Renal pelvis (tissue), 12 donors: ENCODE measurements at places on chromosomes 16 and 17. TPM values are rescaled to one million over a fixed set of nuclear protein-coding genes. Genes with fewer than 3 reads are reported as not detected.

The HNF1B gene
- 140 TPM for polyA plus RNA-seq

DNA sequence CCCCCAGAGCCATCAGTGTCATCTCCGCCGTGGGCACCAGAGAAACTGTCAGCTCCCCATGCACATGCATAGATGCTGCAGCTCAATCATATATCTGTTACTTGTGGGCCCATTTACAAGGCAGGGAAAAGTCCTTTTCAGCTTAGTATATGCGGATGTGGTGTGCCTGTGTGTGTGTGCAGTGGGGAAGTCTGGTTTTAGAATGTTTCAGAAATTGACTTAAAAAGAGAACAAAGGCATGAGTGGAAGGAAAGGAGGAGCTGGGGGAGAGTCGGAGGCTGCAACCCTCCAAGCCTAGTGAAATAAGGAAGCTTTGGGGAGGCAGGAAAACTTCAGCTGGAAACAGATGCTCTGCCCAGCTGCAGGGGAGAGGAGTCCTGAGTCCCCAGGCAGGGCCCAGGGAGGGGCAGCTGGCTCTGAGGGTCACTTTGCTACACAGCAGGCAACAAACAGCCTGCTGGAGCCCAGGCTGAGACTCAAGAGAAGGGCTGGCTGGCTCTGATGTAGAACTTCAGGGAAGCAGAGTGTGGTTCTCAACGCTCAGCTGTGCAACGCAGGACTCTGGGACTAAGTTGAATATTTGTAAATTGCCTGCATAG lies 11.1 kb upstream of the CD300LD start:
- no peak for DNase-seq

DNA sequence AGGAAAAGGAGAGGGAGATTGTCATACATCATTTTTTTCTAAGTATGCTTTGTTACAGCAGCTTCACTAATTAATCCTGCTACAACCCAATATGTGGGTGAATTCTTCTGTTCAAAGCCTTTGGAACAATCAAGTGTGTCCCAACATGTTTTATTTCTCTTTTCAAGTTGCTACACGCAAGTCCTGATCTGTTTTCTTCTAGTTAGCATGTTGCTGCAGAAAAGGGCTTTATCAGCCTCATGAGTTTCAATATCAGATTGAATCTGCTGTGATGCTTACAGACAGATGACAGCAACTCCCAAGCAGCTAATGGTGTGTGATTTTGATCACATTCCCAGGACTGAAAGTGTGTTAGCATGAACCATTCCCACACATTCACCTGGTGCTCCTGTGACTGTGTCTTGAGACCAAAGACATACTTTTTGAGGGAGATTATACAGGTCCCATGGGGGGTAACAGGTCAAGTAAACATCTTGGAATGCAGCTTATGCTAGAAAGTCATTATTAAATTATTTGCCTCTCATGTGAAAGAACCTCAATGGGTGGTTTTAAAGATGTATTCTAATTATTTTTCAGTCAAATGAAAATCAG lies 96.9 kb upstream of the KCNJ16 start:
- DNase-seq, result no peak

DNA sequence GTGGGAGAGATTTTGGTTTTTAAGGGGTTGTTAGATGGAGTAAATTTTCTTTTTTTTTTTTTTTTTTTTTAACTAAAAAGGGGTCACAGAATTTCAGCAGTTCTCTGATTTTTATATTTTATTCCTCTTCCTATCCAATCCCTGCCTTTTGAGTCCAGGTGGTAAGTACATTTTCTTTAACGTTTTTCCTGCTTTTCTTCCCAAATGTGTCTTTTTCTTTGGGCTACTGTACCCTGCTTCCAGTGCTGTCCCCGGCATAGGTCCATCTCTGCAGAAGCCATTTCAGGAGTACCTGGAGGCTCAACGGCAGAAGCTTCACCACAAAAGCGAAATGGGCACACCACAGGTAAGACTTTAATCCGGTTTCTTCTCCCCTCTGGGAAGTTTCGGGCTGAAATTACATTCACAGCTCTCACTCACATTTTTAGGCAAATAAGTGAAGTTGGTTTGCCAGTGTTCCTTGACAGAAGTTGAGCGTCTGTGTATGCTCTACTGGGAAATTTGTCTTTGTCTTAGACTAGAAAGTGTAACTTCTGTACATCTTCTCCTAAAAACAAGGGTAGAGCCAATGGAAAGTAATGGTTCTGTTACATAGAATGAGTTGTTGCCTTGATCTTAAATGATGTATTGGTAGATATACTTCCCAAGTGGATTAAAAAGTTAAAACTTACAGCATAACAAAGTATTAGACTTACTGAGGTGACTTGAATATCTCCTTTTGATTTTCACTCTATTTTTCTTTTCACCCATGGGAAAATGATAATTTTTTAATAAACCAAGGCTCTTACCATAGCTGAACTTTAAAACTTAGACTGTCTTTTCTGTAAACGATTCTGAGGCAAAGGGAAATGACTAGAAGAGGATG lies 54.5 kb downstream of the TUBD1 start:
- no peak for DNase-seq

DNA sequence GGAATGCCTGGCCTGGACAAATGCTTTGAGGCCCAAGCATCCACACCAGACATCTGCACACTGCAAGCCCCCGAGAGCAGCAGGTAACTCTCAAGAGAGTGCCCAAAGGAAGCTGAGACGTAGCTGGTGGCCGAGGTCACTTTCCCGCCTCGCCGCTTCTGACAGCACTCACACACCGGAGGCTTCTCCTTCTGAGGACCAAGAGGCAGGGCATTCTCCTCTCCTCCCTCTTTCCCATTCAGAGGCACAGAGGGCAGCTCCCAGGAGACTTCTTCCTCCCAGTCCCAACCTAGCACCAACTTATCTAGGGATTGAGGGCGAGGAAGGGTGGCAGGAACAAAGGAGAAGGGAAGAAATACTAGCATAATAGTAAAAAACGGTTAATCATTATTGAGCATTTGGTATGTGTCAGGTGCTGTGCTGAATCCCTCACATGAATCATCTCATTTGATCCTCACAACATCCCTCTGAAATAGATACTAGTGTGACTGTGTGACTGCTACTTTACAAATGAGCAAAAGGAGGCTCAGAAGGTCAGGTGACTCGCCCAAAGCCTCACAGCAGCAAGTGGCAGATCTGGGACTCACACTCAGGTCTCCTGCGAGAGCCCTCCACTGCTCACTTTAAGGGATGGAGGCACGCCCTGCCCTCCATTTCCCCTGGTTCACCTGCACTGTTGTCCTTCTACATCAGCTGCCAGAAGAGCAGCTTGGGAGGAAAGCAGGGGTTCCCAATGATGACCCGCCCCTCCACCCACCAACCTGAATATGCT lies 41.8 kb downstream of the MYO18A start:
- no peak for DNase-seq

- DNase-seq, result no peak
Observed at GRCh38 chr17:42442196-42442565, 16.5 kb upstream of the ATP6V0A1 start.

DNA sequence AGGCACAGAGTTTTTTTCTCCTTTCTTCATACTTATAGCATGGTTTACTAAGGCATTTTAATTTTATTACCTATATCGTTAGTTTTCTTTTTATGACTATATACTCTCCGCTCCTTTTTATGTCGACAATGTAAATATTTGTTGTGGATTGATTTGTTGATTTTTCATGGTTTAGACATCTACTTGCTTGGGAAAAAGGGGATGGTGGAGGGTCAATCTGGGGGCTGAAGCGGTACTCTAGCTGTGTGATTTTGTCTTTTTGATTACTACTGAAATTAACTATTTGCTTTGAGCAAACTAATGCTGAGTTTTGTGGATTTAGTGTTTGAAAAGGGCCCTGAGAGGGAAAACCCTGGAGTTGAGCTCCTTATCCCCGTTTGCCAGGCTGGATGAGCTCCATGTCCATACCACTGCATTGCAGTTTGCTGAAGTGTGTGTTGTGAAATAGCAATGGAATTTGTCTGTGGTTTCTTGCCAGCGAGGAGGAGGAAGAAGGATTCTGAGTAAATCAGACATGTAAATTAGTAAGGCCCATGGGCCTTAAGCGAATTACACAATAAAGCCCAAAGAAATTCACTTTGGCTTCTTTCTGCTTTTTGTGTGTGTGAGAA lies 72.0 kb downstream of the FTO start:
- no peak for DNase-seq

DNA sequence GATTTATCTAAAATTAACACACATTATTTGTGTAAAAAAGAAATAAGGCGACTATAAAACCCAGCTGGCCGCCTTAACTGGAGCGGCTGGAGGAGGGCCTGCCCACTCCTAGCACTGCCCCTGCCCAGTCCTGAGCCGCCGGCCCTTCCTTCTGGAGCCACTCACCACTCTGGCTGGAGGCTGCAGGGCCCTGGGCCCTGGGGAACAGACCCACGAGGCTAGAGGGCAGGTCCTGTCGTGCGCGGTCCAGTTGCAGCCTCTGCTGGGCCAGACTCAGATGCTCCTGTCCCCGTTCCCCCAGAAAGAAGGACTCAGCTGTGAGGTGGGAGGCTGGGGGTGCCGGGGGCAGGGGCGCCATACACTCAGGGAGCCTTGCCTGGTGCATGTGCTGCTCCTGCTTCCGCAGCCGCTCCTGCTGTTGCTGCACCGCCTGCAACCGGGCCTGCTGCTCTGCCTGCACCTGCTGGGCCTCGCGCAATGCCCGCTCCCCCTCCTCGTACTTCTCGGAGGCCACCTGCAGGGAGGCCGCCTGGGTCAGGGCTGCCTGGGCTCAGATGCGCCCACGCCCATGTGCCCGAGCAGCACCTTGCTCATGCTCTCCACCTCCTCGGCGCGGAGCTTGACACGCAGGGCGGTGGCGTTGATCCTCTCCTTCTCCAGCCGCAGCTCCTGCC lies 9.0 kb upstream of the MRPL38 start:
- DNase-seq, result no peak

DNA sequence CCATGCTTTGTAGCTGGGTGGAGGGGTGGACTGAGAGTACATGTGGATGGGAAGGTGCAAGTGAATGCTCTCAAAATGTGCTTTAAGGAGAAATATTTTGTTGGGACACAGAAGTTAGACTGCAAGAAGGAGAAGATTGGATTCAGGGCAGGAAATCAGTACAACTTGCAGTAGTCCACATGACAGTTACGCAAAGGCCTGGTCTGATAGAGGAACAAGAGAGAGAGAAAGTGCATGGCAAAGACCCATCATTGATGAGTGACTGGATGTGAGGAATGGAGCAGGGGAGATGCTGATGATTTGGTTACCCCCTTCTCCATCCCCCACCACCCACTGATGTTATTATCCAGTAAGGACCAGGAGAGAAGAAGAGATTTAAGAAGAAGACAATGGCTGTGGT lies 472.8 kb downstream of the MAF start:
- DNase-seq, result no peak

- DNase-seq, result no peak
Observed at GRCh38 chr17:358491-359151, 6.0 kb upstream of the RPH3AL start.

- DNase-seq, result no peak
Observed at GRCh38 chr16:49519008-49519656, 145.5 kb downstream of the C16orf78 start.

GRCh38 chr16:56607109-56607618 lies 1.2 kb upstream of the MT2A start:
- no peak for DNase-seq

DNA sequence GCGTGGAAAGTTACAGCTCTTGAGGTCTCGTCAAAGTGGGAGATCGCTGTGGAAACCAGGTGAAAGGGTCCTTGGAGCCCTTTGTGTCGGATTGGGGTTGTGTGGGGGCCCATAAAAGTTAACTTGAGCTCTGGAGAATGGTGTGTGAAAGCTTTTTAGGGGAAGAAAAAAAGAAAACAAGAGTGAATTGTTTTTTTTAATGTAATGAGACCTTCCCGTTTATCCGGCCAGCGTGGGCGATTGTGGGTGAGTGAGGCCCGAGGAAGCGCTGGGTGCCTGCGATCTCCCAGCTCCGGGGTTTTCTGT lies 150.6 kb downstream of the MSI2 start:
- no peak for DNase-seq

DNA sequence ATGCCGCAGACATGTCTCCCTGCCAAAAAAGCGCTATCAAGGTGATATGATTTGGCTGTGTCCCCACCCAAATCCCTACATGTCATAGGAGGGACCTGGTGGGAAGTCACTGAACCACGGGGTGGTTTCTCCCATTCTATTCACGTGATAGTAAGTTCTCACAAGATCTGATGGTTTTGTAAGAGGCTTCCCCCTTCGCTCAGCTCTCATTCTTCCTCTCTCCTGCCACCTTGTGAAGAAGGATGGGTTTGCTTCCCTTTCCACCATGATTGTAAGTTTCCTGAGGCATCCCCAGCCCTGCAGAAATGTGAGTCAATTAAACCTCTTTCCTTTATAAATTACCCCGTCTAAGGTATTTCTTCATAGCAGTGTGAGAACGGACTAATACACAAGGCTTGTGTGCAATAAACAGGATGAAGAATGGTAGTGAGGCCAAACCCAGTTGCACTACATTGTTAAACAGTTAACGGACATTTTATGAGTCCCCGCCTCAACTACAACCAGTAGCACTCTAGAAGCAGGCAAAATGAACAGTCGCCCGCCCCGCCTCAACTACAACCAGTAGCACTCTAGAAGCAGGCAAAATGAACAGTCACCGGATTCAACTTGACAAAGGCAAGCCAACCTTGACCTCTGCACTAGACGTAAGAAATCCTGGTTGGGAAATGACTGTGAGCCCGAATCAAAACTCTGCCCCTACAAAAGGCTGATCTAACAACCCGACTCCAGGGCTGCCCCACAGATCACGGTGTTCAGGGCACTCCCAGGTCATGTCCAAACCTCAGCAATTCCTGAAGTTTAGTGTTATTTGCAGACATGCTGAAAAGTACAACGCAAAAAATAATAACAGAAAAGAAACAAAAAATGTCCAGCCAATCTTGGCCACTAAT lies 26.3 kb downstream of the VPS53 start:
- DNase-seq, result no peak

- no peak for DNase-seq
Observed at GRCh38 chr17:70478902-70479301, 309.6 kb downstream of the KCNJ2 start.

DNA sequence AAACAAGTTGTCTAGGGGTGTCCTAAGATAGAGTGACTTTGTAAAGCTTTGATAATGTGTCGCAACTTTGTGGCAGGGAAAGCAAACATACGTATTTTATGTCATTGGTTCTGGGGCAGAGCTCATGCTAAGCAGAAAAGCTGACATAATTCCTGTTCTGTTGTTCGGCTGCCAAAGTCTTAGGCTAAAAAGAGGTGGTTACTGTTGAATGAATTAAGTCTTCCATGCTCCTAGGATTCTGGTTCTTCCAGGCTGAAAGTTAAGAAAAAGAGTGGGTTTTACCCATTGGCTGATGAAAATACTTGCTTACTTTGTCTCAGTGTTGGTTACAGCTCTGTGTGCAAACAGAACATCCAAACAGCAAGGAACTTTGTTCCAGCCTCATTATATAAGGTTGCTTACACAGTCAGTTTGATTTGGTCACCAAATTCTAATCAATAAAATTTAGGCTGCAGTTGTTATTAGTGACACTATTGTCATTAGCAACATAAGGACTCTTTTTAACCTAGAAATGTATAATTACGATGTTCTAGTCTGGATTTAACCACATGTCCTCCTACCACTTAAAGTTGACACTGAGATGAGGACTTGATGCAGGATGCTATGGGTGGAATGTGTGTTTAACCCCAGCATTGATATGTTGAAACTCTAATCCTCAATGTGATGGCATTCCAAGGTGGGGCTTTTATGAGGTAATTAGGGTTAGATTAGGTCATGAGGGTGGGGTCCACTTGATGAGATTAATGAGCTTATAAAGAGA lies 114.0 kb upstream of the GOT2 start:
- DNase-seq, result no peak

GRCh38 chr17:78206298-78206697 lies 7.8 kb upstream of the BIRC5 start:
- DNase-seq, result no peak

GRCh38 chr16:12201216-12201615 lies 224.7 kb downstream of the SNX29 start:
- no peak for DNase-seq

GRCh38 chr17:44865931-44866330 lies 18.2 kb downstream of the HIGD1B start:
- no peak for DNase-seq
